ENCODE measurements at places on chromosomes 4 and X.
A peak's percentile ranks its signal among the peaks of the same experiment; 100 is the strongest.

DNA sequence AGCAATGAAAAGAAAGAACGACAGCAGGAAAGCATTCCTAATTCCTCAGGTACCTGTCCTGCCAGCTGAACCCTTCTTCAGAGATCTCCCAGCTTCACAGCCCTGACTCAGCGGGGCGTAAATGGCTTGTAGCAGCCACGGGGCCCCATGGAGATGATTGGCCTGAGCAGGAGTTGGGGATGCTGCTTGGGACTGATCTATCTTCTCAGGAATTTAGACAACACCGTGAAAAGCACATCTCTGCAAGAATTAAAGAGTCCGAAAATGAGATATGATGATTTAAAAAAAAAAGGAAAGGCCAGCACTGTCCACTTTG lies 22.5 kb upstream of the SLC25A4 start:
- DNase-seq: no peak

- no peak for DNase-seq
Observed at GRCh38 chr4:38176165-38176564, 216.0 kb downstream of the PTTG2 start.

GRCh38 chr4:133498149-133498548 lies 349.1 kb downstream of the PCDH10 start:
- DNase-seq: no peak

DNA sequence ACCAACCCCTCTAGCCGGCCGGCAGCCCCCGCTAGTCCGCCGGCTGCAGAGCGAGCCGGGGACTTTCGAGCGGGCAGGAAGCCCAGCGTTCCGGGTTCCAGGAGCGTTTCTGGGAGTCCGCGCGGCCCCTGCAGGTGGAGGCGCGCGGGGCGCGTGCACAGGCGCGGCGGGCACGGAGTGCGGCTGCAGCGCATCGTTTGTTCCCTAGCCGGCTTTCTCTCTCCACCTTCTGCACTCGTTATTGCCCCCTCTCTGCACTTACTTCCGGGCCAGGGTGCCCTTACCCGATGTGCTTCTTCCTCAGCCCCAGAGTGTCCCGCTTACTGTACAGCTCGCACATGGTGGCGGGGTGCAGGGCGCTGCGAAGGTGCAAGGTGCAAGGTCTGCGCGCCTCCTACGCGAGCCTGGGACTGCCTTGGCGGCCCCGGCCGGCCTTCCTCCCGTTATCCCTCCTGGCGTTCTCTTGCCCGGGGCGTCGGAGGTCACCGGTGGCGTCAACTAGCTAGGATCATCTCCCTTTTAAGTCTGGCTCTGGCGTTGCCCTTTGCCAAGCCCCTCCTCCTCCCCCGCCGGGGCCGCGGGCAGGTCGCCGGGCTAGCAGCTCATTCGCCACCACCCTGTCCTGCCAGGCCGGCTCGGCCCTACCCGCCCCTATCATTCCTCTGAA lies at the start of gene ETNPPL:
Gene ETNPPL (minus strand): TSS at position 495 of the 667 bp plus-strand sequence. CDS start 155 bp downstream, at position 340.
- peak; percentile 77 for DNase-seq

- DNase-seq: no peak
Observed at GRCh38 chrX:125424536-125424935, 104.9 kb downstream of the TEX13C start.

GRCh38 chr4:104942990-104943743 lies 203.5 kb upstream of the TET2 start:
- no peak for DNase-seq

DNA sequence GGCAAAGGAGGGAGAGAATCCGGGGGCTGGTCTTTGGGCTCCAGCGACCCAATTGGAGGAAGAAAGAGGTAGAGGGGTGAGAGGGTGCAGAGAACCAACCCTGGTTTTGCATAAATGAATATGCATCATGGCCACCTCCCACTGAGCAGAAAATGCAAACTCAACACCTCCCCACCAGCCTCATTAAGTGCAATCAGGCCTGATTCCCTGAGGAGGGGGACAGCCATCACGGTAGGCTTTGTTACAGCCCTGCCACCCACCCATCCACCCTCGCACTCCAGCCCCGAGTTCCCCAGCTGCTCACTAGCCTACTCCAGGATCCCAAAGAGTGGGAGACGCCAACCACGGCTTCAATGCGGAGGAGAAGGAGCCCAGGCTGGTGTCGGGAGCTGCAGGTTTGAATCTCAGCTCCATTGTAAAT lies 48.3 kb upstream of the MAN2B2 start:
- DNase-seq: no peak

- DNase-seq: peak; percentile 15
Observed at GRCh38 chr4:168917138-168917779, 92.8 kb downstream of the CBR4 start.

GRCh38 chr4:122588453-122589238 lies 32.2 kb downstream of the IL21 start:
- DNase-seq: no peak

GRCh38 chr4:4981827-4982226 lies 37.4 kb downstream of the CYTL1 start:
- no peak for DNase-seq

- no peak for DNase-seq
Observed at GRCh38 chrX:95056901-95057300, 1382.9 kb downstream of the FAM133A start.

DNA sequence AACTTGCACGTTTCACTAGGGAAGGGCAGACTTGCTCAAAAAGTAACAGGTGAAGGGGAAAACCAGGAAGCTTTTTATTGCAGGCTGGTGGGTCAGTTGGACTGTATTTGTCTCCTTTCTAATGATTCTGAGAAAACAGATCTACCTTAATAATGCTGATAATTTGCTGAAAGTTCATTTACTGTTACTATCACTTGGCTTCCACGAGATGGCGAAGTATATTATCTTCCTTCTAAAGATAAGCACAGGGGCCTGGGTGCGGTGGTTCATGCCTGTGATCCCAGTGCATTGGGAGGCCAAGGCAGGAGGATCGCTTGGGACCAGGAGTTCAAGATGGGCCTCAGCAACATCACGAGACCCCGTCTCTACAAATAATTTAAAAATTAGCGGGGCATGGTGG lies 16.4 kb downstream of the CCKAR start:
- no peak for DNase-seq

- peak; percentile 83 for DNase-seq
Observed at GRCh38 chr4:127781300-127782024, 660 bp upstream of the HSPA4L start.

DNA sequence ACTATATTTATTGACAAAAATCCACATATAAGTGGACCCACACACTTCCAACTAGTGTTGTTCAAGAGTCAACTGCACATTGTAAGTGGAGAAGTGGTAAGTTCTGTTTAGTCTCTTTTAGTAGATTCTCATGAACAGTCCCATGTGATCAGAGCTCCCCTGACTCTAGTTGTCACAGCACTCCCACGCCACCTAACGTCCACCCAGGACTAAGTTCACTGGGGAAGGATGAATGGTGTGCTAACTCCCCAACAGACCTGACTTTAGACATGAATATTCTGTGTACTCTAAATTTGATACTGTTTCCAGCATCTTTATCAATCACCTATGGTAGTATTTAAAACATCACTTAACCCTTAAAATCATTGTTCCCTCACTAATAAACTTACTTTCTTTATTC lies 59.8 kb downstream of the PACRGL start:
- no peak for DNase-seq

DNA sequence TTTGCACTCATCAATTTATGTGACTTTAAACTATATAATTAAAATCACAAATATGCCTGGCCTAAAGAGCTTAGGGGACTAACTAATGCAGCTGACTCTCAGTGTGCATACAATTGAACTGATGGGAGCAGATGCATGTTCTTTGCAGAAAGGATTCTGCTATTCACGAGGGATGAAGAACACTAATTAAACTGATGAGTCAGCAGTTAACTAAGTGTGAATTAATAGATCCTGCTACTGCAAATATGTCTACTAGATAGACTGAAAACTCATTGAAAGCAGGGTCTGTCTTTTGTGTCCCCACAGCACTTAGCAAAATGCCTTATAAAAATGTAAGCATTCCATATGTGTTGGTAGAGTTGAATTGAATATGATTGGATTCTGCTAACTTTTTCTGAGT lies 104.0 kb downstream of the SRPX start:
- no peak for DNase-seq

DNA sequence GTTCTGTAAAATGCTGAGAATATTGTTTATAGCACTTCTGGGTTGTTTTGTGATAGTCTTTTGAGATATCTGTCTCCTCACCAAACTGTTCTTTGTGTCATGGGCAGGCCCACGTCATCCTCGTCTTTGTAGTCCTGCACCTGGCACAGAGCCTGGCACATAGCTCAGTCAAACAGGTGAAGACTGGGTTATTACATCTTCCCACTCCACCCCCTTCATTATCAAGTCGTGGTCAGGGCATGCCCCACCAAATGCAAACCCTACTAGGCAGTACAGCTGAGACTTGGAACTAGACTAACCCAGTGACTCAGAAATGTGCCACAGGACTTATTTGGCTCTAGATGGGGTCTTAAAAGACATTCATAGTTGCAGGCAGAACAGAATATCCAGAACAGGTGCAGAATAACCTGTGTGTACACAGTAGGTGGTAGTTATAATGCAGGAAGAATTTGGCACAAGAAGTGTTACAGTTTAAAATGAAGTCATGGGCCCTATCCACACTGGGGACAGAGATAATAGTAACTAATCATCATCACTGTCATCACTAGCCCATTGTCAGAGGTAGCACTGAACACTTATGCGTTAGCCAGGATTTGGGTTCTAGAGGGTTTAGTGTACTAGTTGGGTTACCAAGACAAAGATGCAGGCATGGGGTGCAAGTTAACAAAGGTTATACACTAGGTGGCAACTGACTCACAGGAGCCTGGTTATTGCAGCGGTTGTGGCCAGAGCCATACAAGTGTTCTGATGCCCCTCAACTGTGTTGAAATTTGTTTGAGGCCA lies 74.9 kb downstream of the TBL1X start:
- DNase-seq: no peak

- DNase-seq: peak; percentile 94
Observed at GRCh38 chrX:1072637-1073377, 139.6 kb downstream of the CRLF2 start.

DNA sequence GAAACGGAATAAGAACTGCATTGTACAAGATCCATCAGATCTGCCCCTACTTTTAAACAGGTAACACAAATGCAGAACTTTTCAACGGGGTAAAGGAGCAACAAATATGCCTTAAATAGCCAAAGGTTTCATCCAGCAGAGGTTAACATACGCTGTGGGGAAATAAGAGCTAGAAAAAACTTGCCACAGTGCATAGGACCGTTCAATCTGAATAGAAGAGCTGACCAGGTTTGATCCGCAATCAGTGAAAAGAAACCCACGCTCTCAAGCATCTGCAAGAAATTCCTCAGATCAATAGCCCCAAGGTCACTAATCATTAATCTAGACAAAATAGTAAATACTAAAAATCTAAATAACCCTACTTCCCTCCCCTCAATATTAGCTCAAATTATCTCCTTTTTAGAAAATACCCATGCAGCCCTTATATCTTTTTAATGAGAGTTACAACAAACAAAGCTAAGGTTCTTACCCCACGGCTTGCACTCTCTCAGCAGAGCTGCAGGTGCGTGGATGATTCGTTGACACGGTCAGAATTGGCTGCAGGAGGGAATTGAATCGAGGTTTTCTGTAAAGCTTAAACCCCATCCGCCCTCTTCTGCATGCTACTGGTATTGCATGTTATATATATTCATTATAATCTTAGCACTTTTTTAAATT lies at the start of gene TLR10:
Gene TLR10 (minus strand): TSS at position 539 of the 657 bp plus-strand sequence. CDS start 7,400 bp downstream, outside the sequence.
- peak; percentile 7 for DNase-seq

DNA sequence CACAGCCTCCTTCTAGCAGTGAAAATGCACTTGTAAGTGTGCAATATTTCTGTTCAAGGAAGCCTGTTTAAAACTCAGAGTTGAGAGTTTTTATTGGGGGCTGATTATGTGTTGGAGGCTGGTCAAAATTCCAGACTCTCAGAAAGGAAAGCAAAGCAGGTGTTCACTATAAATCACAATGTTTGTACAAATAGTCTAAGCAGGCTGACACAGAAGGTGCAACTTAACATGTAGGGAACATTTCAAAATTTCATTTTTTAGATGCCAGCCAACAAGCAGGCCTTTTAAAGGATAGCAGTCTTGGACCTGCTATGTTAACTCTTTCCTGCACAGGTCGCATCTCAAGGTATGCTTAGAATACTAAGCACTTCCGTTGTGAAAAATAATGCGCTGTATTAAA lies 112.3 kb upstream of the IL13RA1 start:
- no peak for DNase-seq

DNA sequence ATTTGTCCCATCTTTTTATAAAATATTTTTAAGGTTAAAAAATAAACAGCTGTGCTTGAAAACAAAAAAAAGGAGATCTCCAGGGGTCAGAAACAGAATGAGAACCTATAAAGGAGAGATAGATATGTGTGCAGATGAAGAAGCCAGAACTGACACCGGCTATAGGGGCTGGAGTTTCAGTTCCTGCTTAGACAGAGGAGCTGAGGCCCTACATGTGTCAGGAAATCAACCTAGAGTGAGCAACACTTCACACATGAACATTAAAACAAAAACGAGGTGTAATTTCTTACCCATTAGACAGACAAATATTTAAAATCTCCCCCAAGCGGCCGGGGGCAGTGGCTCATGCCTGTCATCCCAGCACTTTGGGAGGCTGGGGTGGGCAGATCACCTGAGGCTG lies 17.8 kb upstream of the HUWE1 start:
- DNase-seq: no peak

- DNase-seq: no peak
Observed at GRCh38 chr4:121712001-121712651, 15.3 kb upstream of the ANXA5 start.

GRCh38 chr4:149166876-149167275 lies 648.8 kb downstream of the IQCM start:
- DNase-seq: no peak

- DNase-seq: no peak
Observed at GRCh38 chr4:159702200-159702599, 599.3 kb downstream of the RAPGEF2 start.

GRCh38 chr4:141686879-141687278 lies 50.5 kb downstream of the IL15 start:
- DNase-seq: no peak

GRCh38 chr4:186657764-186658163 lies 65.9 kb downstream of the FAT1 start:
- no peak for DNase-seq

GRCh38 chrX:55907968-55908607 lies 190.5 kb downstream of the RRAGB start:
- peak; percentile 97 for DNase-seq

- no peak for DNase-seq
Observed at GRCh38 chr4:62706423-62706822, 1506.3 kb downstream of the ADGRL3 start.

- no peak for DNase-seq
Observed at GRCh38 chr4:132479543-132479942, 669.6 kb upstream of the PCDH10 start.
